ENCODE measurements at places on chromosomes 3 and 15.

- DNase-seq = no peak
Measured at GRCh38 chr15:51801391-51801835, 28.0 kb upstream of the TMOD3 start.

DNA sequence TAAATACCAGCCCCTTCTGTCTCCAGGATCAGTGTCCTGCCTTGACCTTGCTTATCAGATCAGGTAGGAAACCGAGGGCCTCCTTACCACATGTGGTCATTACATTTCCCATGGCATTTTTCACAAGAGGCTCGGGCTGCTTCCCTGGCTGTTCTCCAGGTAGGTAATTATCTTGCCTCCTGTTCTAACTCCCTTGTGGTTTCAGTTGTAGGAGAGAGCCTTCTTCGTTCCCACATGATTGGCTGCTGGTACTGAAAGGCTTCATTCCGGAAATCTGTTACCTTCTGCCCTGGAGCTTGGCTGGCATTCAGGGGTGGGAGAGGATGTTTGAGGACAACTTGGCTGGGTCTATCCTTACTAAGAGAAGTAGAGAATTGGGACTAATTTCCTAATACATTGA, 46.8 kb upstream of the RORA start:
- no peak for DNase-seq

DNA sequence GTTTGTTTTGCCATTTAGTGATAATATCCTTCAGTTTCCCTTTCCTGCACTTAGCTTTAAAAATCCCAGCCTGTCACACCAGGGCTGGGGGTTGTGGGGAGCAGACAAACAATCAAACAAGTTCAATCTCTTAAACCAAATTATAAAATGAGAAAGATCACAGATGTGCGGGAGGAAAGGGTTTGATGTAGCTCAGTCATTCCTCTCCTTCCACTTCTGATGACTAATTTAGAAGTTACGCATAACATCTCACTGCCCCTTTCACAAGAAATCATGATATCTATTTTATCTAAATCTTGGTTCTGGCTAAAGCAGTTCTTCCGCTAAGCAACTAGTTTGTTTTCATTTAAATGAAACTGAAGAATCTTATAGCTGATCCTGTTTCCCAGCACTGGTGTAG, 34.1 kb upstream of the ATG7 start:
- DNase-seq = no peak

GRCh38 chr3:151918253-151919029, 45.0 kb downstream of the SUCNR1 start:
- no peak for DNase-seq
